ENCODE measurements at places on chromosomes 7 and 10.

- DNase-seq: no peak
These were observed 19.0 kb downstream of the RBM48 start for GRCh38 chr7:92547579-92547978.

DNA sequence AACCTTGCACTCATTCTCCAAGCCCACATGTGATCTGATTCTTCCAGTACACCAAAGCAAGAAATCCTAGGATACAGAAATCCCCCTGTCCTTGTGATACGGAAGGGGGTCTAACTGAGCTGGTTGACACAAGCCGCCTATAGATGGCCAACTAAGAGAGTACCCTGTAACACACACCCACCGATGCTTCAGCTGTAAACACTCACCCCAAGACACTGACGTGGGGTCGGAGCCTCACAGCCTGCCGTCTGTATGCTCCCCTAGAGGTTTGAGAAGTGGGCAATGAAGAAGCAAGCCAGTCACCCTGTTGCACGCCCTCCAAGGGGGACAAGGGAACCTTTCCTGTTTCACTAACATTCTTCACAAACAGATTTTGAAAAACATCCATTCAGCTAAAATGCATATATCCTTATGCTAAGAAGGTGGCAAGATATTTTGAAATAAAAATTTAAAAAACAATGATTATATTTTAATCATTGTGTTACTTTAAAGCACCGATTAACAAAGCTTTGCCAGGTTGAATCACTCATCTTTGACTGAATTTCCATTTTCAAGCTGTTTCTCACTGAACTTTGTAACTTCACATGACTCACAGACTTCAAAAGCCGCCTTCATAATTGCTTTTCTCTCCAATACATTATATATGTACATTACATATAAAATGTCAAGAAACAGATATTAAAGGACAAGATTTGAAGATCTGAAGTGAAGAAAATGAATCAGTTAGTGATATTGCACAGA lies 329.3 kb downstream of the ARL4A start:
- DNase-seq: no peak

DNA sequence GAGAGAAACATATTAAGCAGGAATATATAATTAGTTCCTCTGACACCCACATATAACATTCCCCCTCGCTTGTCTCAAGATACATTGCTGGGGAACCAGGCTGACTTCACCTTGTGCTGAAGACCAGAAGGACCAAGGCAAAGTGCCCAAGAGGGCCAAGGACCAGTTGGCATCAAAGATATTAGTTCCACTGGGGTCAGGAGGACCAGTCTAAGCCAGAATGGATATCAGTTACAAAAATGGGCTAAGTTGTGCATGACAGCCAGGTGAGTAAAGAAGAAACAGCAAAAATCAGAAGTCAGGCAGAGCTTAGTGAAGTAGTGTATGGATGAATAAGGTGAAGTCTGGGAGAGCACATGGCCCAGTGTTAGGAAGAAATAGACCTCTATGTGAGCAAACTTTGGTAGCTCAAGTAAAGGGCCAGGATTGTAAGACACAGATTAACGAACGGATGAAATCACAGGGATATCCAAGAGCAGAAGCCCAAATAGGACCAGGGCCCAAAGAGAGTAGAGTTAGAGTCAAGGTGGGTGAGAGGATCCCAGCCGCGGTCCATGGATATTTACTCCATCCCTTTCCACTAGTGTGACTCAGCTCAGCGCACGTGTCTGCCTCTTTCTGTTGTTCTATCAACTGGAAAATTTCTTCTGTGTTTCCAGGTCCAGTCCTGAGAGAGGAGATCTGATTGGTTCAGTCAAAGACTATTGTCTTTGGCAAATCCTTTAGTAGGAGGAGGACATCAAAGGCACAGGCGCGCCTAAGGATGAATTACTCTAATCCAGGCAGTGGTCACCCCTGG lies 5.0 kb downstream of the CALD1 start:
- DNase-seq: peak; percentile 28

- no peak for DNase-seq
These were observed 610.8 kb downstream of the GATA3 start for GRCh38 chr10:8665322-8665721.

GRCh38 chr7:68133045-68133444 lies 1136.4 kb downstream of the TYW1 start:
- DNase-seq: no peak

- DNase-seq: no peak
These were observed 89.7 kb upstream of the PDGFA start for GRCh38 chr7:609365-609764.

- peak; percentile 46 for DNase-seq
These were observed 96.0 kb downstream of the MTERF1 start for GRCh38 chr7:91784469-91784868.

- peak; percentile 45 for DNase-seq
These were observed 133.3 kb upstream of the KIF5B start for GRCh38 chr10:32189400-32190084.

DNA sequence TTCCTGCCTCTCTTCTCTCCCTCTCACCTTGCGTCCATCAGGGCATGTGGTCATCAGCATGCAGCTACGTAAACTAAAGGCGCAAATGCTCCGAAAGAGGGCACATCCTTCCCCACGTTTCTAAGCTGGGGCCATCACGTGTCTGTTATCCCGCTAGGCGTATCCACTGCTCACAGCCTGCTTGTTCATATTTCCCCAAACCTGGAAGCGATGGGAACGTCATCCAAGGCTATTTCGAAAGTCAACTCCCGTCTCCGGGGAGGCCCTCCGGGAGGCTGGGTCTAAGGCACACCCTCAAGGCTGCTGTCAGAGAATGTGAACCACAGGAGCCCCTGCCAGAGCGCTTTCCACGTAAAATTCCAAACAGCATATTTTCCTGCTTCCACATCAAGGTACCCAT lies 199.2 kb downstream of the DIP2C start:
- no peak for DNase-seq

DNA sequence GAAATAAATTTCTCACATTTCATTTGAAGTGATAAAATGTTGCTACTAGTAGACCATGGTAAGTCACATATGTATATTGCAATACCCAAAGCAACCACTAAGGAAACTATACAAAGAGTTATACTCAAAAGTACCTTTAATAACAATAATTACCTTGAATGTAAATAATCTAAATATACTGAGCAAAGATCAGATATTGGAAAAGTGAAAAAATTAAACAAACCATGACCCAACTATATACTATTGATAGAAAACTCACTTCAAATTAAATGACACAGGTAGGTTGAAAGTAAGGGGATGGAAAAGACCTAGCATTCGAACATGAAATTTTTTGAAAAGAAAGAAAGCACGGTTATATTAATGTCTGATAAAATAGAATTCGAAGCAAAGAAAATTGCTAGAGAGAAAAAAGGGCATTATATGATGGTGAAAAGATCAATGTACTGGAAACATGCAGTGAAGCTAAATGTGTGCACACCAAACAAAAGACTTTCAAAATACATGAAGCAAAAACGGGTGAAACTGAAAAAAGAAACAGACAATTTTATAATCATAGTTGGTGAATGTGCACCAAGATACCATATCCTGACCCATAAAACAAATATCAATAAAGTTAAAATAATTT lies 29.1 kb downstream of the TFPI2 start:
- no peak for DNase-seq

GRCh38 chr10:123884907-123885381 lies 6.7 kb downstream of the CPXM2 start:
- DNase-seq: no peak

DNA sequence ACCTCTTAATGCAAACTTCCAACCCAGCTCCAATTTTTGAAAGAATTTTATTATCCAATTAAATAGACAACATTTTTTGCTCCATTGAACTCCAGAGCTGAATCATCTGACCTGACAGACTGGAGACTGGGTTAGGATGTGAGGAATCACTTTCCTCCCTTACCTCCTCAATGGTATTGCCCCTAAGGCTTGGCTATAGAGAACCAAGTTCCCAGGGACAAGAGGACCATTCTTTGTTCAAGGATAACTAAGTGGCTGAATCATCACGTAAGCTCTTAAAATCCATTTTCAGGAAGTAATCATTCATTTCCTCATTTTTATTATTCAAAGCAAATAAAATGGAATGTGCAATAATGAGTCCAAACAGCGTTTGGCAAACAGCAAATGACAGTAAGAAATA lies 335.1 kb downstream of the GATA3 start:
- DNase-seq: peak; percentile 39

Data from EL (cell line).